Ureter (tissue), 1 donor: ENCODE measurements at places on chromosomes 16 and 17. TPM values are rescaled to one million over a fixed set of nuclear protein-coding genes. Genes with fewer than 3 reads are reported as not detected.

DNA sequence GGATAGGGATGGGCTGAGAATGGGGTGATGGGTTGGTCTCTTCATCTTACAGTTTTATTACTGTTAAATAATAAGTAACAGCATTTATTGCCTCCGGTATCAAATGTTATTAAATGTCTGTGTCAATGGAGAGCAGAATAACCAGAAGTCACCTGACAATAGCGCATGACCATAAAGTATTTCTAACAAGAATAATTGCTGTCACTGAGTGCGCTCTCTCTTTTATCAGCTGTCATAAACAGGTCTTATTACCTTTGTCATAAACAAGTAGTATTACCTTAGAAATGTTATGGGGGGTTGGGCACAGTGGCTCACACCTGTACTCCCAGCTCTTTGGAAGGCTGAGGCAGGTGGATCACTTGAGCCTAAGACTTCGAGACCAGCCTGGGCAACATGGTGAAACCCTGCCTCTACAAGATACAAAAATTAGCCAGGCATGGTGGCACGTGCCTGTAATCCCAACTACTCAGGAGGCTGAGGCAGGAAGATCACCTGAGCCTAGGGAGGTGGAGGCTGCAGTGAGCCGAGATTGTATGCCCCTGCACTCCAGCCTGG is 120.6 kb downstream of the MAP2K6 start:
- DNase-seq: no peak

GRCh38 chr16:22641131-22641628 is 130.5 kb downstream of the NPIPB5 start:
- DNase-seq: no peak

DNA sequence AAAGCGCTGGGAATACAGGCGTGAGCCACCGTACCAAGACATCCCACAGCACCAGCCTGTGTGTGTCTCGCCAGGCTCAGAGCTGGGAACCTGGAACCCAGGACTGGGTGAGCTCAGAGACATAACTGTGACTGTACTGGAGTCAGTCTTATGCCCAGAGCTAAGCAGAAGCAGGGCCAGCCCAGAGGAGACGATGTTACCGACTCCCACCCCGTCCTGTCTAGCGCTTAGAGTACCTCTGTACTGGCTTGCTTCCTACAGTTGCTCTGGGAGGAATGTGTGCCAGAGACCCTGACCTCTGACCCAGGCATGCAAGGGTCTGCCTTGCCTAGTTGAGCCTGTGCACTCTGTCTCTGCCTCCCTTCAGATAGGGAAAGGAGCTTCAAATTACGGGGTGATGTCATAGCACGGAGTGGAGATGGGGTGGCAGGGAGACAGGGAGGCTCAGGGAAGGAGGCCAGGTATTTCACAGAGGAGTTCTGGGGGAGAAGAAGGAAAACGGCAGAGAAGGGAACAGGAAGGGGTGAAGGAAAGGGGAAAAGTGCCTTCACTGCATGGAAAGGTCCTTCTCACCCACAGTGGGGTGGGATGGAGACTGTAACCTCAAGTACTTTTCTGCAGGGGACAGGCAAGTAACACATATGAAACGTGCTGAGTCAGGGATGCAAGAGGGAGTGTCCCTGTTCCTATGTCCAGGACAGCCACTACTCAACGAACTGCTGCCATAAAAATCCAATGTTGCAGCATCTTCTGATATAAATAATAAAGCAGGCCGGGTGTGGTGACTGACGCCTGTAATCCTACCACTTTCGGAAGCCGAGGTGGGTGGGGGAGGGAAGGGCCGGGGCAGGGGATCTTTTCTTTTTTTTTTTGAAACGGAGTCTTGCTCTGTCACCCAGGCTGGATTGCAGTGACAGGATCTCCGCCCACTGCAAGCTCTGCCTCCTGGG is 5.8 kb upstream of the ARMC5 start:
- no peak for DNase-seq

DNA sequence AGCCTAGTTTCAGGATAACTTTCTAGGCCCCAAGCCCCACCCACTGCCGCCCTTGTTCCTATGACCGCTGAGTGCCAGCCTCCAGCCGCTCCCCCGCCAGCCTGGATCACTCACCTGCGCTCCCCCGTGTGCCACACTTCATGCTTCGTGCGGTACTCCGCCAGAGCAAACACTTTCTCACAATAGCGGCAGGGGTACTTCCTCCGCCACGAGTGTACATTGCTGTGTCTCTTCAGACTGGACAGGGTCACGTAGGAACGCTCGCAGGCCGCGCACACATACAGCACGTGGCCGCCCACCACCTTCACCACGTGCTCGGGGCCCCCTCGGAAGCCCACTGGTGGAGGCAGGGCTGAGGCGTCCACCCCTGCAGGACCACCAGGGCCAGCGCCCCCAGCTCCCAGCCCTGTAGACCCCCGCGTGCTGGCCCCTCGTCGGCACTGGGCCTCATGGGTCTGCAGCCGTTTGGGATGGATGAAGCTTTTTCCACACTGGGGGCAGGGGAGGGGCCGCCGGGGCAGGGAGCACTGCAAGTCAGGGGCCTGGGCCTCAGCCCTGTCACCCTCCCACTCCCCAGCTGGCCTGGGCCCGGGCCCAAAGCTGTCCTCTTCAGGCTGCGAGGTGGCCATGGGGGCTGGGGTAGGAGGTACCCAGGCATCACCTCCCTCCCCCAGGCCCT is 13.7 kb downstream of the ZBTB4 start:
- DNase-seq: no peak

TUBG2 gene
- total RNA-seq: 41.0 TPM

DNA sequence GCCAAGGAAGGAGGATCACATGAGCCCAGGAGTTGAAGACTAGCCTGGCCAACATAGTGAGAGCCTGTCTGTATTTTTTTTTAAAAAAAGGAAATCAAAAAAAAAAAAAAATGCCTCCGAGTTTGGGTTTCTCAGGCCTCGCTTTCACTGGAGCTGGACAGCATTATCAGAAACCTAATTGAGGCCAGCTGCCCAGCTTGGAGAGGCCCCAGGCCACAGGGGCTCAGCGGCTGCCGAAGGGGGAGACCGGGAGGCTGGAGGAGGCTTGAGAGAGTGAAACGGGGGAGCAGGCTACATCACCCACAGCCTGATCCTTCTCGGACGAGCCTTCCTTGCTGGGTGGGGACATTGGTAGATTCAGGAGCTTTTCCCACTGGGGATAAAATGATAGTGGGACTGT is 5.1 kb downstream of the TTYH2 start:
- DNase-seq: no peak
